ENCODE measurements at places on chromosomes 2 and 18.

- no peak for DNase-seq
These were observed 59.8 kb upstream of the SLC8A1 start for GRCh38 chr2:40511661-40512213.

GRCh38 chr2:122627388-122627787 lies 871.9 kb downstream of the TSN start:
- no peak for DNase-seq

- no peak for DNase-seq
These were observed 9.8 kb downstream of the AGXT start for GRCh38 chr2:240878341-240878936.

- DNase-seq, result no peak
These were observed 24.4 kb downstream of the MRPL33 start for GRCh38 chr2:27795868-27796277.

GRCh38 chr18:26863921-26864497 lies 1.5 kb downstream of the AQP4 start:
- DNase-seq, result no peak

DNA sequence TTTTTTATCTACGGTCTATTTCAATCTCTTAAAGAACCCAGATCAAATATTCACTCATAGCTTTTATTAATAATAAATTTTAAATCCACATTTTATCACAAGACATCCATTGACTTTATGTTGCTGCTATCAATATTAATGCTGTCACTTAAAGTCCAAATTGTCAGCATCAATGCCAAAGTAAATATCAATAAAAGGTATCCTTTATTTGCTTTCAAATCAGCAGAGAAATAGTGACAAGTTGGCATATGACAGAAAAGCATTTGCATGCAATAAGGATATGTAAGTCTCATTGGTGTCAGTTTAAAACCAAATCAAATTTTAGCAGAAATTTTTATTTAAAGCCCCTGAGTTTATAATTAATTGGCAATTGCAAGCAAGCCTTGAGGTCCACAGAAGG lies 775.4 kb downstream of the ADCYAP1 start:
- no peak for DNase-seq

- no peak for DNase-seq
These were observed 62.3 kb upstream of the ACYP2 start for GRCh38 chr2:54052825-54053718.

DNA sequence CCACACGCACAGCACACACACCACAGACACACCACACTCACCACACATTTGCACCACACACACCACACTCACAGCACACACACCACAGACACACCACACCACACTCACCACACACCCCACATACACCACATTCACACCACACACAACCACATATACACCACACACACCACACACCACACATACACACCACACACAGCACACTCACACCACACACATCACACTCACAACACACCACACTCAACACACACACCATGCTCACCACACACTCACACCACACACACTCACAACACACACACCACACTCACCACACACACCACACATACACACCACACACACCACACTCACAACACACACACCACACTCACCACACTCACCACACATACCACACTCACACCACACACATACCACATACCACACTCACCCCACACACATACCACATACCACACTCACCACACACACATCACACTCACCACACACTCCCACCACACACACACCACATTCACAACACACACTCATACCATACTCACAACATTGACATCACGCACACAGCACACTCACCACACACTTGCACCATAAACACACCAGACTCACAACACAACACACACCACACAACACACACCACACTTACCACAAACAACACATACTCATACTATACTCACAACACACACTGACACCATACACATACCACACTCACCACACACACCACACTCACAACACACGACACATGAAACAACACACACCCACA lies 60.0 kb downstream of the SDC1 start:
- no peak for DNase-seq

DNA sequence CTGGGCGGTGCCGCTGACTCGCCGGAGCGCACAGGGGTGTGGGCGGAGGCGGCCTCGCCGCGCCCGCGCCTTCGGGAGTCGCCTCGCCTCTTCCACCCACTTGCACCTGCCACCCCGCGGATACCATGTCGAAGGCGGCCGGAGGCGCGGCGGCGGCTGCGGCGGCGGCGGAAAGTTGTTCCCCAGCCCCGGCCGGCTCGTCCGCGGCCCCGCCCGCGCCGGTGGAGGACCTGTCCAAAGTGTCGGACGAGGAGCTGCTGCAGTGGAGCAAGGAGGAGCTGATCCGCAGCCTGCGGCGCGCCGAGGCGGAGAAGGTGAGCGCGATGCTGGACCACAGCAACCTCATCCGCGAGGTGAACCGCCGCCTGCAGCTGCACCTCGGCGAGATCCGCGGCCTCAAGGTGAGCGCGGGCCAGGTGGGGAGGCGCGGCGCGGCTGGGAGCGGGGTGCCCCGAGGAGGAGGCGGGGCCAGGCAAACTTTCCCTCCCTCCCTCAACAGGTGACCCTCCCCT lies 766 bp downstream of the CCDC85A start:
- no peak for DNase-seq

- DNase-seq, result no peak
These were observed 352.0 kb downstream of the THSD7B start for GRCh38 chr2:137117385-137117784.

GRCh38 chr2:55431982-55432627 lies 12.4 kb upstream of the CCDC88A start:
- peak; percentile 36 for DNase-seq

GRCh38 chr2:97699765-97700444 lies 13.5 kb upstream of the ZAP70 start:
- DNase-seq, result peak; percentile 52

DNA sequence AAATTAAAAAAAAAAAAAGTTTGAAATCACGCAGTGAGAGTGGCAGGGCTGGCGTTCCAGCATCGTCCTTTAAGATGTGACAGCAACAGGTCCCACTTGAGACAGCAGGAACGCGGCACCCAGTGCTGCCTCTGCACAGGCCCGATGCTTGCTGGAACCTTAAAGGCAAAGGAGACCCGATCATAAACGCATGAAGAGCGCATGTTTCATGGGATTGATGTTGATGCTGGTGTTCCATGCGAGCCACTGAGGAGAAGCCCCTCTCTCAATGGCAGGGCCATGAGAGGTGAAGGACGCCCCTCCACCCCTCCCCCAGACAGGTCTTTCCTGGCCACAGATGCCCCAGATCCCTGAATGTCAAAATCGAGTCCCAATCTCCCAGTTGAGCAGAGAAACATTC lies 17.9 kb upstream of the ALPI start:
- no peak for DNase-seq

DNA sequence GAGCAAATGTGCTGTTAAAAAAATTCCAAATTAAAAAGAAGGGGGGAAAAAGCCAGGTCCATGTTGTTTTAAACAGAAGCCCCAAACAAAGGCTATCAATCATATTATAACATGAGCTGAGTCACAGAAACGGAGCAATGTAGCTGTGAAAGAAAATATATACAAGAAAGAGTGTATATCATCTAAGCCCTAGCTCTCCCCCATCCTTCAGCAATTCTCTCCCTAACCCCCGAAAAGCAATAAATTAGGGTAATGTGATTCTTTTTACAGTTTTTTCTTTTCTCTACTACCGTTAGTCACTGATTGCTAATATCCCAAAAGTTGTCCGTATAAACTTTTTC lies 25.3 kb downstream of the FEZ2 start:
- no peak for DNase-seq

GRCh38 chr2:19864381-19864780 lies 37.4 kb downstream of the TTC32 start:
- no peak for DNase-seq

- DNase-seq, result peak; percentile 9
These were observed 557.5 kb downstream of the ARHGAP15 start for GRCh38 chr2:143686585-143687164.

GRCh38 chr18:47113796-47114540 lies 36.3 kb downstream of the HDHD2 start:
- DNase-seq, result no peak

DNA sequence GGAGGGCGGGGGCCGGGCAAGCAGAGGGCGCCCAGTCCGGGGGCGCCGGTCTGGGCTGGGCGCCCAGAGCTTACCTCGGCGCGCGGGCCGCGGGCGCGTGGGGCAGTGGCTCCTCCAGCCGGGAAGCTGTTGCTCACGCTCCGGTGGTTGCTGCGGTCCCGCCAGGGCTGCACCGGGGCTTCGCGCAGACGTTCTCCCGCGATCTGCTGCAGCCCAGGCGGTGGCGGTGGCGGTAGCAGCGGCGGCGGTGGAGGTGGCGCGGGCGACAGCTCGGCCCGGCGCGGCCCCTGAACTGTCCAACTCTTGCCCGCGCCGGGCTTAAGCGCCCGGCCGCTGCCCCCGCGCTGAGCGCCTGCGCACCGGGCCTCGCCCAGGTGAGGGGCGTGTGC lies 391 bp downstream of the ZNF385B start:
- DNase-seq, result no peak

GRCh38 chr2:7895289-7895688 lies 786.6 kb upstream of the ID2 start:
- DNase-seq, result no peak

All from immature natural killer cell (primary cell).